NCI-H69 (cell line): ENCODE measurements at places on chromosomes 1 and 21.

- no peak for DNase-seq
Measured at GRCh38 chr1:211939876-211940468, 95.4 kb downstream of the INTS7 start.

- DNase-seq, result peak; percentile 52
Measured at GRCh38 chr1:168135921-168136708, 615 bp downstream of the GPR161 start.

GRCh38 chr21:25626757-25627156 is 12.3 kb upstream of the JAM2 start:
- peak; percentile 76 for DNase-seq

GRCh38 chr1:189131576-189131975 is 1346.1 kb downstream of the BRINP3 start:
- no peak for DNase-seq

- DNase-seq, result no peak
Measured at GRCh38 chr1:93770640-93771039, 89.0 kb upstream of the BCAR3 start.

DNA sequence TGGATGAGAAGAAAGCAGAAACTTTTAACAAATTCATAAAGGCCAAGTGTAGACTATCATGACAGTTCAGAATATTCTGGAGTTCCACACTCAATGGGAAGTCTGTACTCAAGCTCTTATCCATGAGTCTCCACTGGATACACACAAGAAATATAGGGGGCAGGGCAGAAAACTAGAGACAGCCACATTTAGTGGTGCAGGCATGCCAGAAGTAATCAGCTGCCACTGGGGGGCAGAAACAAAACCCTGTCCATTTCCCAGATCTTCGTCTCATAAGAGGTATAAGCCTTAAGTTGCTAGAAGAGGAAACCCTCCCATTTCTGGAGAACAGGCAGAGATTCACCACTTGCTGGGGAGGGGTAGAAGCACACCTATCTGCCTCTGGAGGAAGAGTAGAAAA is 166.8 kb upstream of the GALNT2 start:
- no peak for DNase-seq

DNA sequence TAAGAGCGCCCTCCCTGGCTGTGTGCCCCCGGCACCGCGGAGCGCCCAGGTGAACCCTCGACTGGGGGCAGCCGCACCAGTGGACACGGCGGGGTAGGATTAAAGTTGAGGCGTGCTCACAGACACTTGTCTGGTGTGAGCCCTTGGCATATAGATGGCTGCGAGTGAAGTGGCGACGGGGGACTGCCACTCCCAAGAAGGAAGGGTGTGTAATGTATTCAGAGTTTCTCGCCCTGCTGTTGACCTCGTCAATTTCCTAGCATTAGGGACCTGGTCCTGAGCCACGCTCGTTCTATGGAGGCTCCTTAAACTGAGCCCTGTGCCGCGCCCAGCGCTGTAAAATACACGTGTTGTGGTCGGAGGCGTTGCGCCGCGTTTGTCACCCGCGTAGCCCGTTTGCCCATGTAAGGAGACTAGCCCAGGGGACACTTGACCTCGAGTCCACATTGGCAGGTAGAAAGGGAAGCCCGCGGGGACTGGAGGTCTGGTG is 554 bp downstream of the EVA1C start:
- DNase-seq, result peak; percentile 76

- no peak for DNase-seq
Measured at GRCh38 chr1:112527266-112528010, 18.7 kb downstream of the WNT2B start.

GRCh38 chr1:30450148-30450817 is 273.1 kb downstream of the MATN1 start:
- DNase-seq, result no peak

- no peak for DNase-seq
Measured at GRCh38 chr1:160405331-160405877, 5.0 kb downstream of the VANGL2 start.

DNA sequence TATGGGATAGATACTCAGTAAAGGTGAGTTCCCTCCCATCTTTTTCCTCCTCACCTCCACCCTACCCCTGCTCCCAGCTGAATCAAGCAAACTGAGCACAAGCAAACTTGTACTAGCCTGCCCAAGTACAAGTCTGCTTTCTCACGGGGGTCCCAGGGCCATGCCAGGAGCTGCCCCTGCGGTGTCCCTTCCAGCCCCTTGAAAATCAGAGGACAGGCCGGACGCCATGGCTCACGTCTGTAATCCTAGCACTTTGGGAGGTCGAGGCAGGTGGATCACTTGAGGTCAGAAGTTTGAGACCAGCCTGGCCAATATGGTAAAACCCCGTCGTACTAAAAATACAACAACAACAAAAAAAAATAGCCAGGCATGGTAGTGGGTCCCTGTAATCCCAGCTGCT is 17.5 kb upstream of the IFFO2 start:
- no peak for DNase-seq
